Esophagus muscularis mucosa (tissue), 4 donors: ENCODE measurements at places on chromosomes 12 and 14.

GRCh38 chr14:69895109-69895508 is 15.9 kb downstream of the SMOC1 start:
- no peaks in the 10 kb centered on the region for H3K36me3 ChIP-seq
- H3K4me3 ChIP-seq = no peak overlapping the region
- H3K4me1 ChIP-seq = no peaks in the 10 kb centered on the region
- no peak for DNase-seq

DNA sequence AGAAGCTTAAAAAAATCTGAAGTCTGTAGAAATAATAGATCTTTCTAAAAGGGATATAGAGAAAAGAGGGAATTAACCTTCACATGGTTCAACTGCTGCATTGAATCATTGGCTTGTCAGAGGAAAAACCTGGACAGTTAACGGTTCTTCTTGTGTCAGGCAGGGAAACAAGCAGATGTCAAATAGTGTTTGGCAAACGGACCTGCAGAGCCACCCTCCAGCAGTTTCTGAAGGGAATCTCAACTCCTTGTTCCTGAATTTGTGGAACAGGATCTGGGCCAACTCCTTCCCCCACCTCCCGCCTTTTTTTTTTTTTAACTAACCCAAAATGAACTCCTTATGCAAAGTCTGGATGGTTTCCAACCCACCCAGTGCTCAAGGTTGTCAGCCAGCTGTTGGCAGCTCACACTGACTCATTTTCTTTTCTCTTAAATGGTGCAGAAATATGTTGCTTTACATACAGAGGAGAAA is 187.3 kb downstream of the CAND1 start:
- no peaks in the 10 kb centered on the region for H3K36me3 ChIP-seq
- no peaks in the 10 kb centered on the region for H3K27me3 ChIP-seq
- peaks cover 37% of the 10 kb centered on the region for H3K4me1 ChIP-seq
- H3K27ac ChIP-seq = peak overlapping the region; percentile 40
- no peak overlapping the region for H3K4me3 ChIP-seq

- no peak overlapping the region for H3K27ac ChIP-seq
- peaks cover 6% of the 10 kb centered on the region for H3K4me1 ChIP-seq
- no peaks in the 10 kb centered on the region for H3K27me3 ChIP-seq
- H3K4me3 ChIP-seq = no peak overlapping the region
- no peak for DNase-seq
Observed at GRCh38 chr14:60235440-60235839, 13.6 kb upstream of the PPM1A start.

GRCh38 chr14:77306416-77306815 is 14.3 kb downstream of the POMT2 start:
- H3K4me1 ChIP-seq = peaks cover 20% of the 10 kb centered on the region
- no peak overlapping the region for H3K4me3 ChIP-seq
- H3K27ac ChIP-seq = peak overlapping the region; percentile 35
- H3K36me3 ChIP-seq = peaks cover 7% of the 10 kb centered on the region

- no peak overlapping the region for H3K27ac ChIP-seq
- no peaks in the 10 kb centered on the region for H3K36me3 ChIP-seq
- no peak overlapping the region for H3K4me3 ChIP-seq
- no peaks in the 10 kb centered on the region for H3K27me3 ChIP-seq
- no peaks in the 10 kb centered on the region for H3K4me1 ChIP-seq
Observed at GRCh38 chr14:67538501-67538900, 5.4 kb downstream of the PLEKHH1 start.
